ENCODE measurements at places on chromosomes 11 and 22. TPM values are rescaled to one million over a fixed set of nuclear protein-coding genes. Genes with fewer than 3 reads are reported as not detected.

OVCH2 gene
- not detected for total RNA-seq

LARGE1 gene
- total RNA-seq, result 147 TPM

CLP1 gene
- 7.7 TPM for total RNA-seq

WNT7B gene
- not detected for total RNA-seq

All from left ventricle myocardium superior (tissue), 1 donor.